ENCODE measurements at places on chromosomes 7 and 10.

- DNase-seq: no peak
Observed at GRCh38 chr10:130887170-130887569, 424.4 kb downstream of the TCERG1L start.

DNA sequence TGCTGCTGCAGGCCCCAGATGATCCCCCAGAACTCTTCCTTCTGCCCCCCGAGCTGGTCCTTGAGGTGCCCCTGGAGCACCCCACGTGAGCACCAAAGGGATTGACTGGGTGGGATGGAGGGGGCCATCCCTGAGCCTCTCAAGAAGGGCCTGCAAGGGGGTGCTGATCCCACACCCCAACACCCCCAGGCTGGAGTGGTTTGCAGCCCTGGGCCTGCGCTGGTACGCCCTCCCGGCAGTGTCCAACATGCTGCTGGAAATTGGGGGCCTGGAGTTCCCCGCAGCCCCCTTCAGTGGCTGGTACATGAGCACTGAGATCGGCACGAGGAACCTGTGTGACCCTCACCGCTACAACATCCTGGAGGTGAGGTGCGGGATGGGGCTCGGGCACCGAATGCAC is 8.2 kb downstream of the NOS3 start:
- no peak for DNase-seq

DNA sequence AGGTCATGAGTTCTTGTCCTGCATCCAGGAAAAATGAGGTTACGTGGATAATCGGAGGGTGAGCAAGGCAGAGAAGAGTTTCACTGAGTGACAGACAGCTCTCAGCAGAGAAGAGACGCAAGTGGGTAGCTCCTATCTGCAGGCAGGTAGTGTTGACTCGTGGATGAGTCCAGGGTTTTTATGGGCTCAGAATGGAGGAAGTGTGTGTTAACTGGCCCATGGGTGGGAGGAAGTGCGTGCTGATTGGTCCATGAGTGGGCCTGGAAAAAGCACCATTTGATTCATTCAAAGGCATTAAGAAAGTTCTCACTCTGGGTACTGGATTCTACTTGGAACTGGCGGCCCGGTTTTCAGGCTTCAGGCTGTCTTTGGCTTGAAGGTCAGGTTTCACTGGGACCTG is 4.8 kb upstream of the DMTF1 start:
- DNase-seq: no peak

DNA sequence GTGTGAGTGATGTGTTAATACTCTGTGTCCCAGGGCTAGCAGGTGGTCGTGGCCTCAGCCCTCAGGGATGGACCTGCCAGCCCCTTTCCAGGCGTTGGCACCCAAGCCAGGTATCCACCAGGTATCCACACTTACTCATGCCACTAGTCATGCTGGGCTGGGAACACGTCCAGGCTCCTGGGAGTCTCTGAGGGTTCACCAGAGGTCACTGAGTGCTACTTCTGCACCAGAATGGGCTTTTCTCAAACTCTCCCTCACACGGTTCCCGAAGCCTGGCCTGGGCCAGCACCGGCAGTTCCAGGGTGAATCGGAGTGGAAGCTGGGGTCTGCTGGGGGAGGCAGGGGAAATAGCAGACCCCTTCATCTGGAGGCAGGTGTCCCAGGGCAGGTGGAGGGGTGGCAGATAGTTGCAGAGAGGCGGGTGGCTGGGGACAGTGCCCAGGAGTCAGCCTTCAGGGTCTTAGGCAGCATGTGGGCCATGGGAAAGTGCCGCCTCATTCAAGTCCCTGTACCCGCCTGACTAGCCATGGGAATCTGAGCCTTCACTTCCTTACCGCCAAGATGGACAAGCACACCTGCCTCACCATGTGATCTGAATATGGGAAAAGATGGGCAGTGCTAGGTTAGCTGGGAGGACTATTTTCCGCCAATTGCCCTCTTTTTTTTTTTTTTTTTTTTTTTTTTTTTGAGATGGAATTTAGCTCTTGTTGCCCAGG is 95.5 kb upstream of the GTF2I start:
- DNase-seq: no peak

DNA sequence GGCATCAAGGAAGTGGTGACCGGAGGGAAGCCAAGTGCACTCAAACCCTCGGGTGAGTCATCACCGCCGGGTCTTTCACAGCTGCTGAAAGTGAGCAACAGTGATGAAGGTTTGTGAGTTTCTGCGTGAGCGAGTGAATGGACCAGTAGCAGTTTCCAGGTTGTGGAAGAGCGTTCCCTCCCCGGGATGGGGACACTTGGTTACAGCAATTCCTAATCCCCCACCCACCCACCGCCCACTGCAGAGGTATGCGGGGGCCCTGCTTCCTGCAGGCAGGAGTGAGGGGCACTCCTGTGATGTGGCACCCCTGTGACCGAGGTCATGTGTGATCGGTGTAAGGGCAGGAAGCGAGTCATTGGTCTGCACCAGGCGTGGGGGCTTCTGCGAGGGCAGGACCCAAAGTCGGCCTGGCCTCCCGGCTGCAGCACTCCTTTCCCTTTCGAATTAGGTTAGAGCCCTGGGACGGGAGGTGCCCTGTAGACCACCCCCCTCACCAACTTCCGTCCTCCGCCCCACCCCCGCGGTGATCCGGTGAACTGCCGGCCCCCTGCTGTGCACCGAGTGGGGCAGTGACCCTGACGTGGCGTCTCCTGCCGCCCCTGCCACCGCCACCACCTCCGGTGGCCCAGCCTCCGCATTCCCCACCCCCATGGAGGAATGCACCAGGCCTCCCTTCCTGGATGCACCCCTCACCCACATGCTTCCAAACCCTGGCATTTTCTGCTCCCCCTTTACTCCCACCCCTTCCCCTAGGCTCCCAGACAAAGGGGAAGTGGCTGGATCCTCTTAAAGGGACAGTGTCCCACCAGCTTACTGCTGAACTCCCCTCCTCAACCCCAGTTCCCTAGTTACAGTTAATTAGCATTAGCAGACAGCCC is 10.9 kb downstream of the LIMK1 start:
- DNase-seq: peak; percentile 83

DNA sequence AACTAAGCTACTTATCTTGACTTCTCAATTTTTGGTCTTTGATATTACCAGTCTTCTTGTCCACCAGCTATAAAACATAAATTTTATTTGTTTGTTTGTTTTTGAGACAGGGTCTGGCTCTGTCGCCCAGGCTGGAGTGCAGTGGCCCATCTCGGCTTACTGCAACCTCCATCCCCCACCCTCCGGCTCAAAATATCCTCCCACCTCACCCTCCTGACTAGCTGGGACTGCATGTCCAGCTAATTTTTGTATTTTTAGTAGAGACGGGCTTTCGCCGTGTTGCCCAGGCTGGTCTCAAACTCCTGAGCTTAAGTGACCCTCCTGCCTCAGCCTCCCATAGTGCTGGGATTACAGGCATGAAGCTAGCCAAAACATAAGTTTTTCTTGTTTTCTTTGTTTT is 7.5 kb downstream of the MARCHF5 start:
- DNase-seq: no peak

DNA sequence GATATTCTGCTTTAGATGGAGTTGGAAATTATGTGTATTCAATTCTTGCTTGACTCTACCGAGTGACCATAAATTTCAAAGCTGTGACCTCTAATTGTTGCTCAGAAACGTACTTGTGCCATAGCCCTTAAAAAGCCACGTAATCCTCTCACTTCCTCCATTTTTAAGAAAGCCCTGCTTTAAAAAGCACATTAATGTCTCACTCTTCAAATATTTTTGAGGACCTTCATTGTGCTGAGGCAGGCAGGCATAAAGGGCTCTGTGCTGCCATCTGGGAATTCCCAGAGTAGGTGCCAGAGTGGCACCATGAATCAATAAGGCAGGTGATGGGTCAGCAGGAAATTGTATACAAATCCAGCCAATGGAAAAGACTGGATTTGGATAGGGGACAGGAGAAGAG is 97.7 kb upstream of the FAM204A start:
- DNase-seq: no peak

GRCh38 chr10:51244309-51244708 is 170.0 kb downstream of the PRKG1 start:
- DNase-seq: no peak

- DNase-seq: no peak
Observed at GRCh38 chr10:100993986-100994708, 5.5 kb upstream of the LZTS2 start.

DNA sequence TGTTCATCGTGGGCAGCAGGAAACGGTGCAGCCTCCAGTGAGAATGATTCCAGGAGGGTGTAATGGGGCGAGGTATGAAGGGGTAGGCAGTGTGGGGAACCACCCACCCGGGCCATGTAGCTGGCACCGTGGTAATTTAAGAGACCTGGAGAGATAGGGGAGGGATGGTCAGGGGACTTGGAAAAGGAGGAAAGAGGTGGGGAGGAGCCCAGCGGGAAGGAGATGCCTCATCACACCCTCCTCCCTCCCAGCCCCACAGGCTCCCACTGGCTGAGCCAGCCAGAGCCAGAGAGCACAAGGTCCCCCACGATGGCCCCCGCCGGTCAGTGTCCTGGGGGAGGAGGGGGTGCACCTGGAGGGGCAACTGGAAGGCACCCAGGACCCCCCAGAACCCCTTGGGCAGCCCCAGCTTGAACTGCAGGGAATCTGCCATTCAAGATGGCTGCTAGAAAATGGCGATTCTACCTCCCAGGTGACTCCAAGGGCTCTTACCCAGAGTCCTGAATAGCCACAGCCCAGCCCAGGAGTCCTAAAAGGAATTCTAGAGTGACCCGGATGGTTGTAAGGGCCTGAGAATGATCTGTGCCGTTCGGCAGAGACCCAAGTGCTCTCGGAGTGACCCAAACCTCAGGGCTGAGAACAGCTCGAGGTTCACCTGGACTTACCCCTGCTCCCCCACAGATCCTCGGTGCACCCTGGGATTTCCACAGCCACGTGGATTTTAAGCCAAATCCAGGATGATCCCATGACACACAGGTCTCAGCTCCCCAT is 28.8 kb downstream of the CALML3 start:
- DNase-seq: no peak

- DNase-seq: no peak
Observed at GRCh38 chr10:3123571-3124411, 48.8 kb downstream of the PITRM1 start.

DNA sequence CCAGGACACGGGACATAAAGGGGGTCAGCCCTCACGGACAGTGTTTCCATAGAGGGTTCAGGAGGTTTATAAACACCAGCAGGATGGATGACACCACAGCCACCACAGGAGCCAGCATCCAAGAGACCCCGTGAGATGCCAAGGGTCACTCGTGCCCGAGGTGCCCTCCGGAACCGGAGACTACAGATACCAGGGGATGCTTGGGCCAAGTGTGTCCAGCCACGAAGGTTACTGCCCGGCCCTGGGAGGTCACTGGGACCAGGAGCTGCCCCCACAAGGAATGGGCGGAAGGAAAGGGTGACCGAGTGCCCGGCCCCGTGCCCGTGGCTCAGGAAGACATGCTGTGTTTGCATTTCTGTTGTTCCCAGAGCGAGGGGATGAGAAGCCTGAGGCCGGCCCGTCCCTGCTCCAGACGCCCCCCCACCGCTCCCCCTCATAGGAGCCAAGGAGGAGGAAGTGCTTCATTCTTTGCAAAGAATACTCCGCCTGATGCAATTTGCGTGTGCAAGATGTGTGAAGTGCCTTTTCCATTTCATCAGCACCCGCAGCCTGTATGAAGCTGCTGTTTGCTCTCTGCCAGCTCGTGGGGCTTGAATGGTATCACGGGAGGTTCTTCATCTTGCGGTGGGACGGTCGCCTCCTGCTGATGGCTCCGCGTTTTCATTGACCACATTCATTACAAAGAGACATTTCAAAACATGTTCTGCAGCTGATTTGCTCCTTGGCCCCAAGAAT is 176.4 kb downstream of the ELFN1 start:
- DNase-seq: no peak

- no peak for DNase-seq
Observed at GRCh38 chr7:158682456-158682855, 22.1 kb downstream of the NCAPG2 start.

GRCh38 chr10:34811968-34812514 is 3.1 kb downstream of the PARD3 start:
- DNase-seq: no peak
